ENCODE measurements at places on chromosomes 7 and 10. TPM values are rescaled to one million over a fixed set of nuclear protein-coding genes. Genes with fewer than 3 reads are reported as not detected.

Gene HOXA3
- 0.98 TPM for total RNA-seq

Gene CYP3A7
- not detected for total RNA-seq

Gene DEPP1
- 16.5 TPM for total RNA-seq

Gene CALCR
- not detected for total RNA-seq

Gene ASIC3
- total RNA-seq: 0.10 TPM

Gene SUGCT
- total RNA-seq: 12.4 TPM

DNA sequence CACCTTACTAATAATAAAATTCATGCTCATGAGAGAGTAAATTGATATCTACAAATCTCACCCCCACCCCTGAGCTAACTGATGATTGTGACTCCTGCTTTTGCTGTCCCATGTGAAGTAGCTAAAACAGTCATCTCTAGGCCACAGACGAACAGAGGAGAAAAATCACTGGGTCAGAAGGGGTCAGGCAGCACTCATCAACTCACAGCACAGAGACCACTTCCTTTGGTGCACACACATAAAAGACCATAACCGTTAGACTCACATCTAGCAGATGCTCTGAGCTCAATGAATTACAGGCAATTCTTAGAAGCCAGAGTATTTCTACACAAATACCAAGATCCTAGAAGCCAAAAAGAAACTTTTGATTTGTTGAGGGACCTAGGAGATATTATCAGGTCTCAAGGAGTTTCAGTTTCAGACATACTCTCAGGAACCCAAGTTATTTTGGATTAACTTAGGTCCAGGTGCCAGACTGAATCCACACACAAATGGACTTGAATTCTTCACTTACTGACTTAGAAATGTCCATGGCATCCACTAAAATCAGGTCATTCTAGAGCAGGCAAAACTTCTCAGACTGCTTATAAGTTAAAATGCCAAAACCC lies 65.0 kb upstream of the TES start:
- no peak for DNase-seq

GRCh38 chr10:6411436-6411835 lies 168.6 kb downstream of the PRKCQ start:
- DNase-seq: no peak

GRCh38 chr10:100291356-100291755 lies 4.9 kb upstream of the BLOC1S2 start:
- DNase-seq: no peak

DNA sequence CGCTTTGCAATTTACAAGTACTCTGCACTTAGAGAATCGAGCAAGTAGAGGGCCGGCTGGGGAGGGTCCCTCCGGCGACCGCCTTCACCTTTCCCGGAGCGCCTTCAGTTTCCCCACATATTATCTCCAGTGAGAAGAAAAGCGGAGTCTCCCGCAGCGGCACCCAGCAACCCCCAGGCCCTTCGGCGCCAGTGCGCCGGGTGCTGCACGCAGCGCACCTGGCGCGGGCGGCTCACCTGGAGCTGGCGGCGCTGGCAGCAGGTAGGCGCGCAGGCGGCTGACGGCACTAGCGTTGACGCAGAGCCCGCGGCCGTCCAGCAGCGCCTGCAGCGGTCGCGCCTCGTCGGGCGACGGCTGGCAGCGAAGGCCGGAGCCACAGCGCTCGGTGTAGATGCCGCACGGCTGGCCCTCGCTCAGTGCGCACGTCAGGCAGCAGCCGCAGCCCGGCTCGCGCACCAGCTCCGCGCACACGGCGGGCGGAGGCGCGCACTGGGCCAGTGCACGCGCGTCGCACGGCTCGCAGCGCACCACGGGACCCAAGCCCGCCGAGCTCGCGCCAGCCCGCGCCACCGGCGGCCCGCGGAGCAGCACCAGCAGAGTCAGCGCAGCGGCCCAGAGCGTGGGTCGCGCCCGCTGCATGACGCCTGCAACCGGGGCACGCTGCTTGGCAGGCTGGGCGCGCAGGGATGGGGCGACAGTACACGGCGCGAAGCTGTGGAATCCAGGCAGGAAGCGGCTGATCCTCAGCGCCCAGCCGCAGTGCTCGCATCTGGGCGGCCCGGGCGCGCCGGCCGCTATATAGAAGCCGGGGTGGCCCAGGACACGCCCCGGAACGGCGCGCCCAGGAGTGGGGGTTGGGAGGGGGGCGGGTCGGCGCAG lies at the start of gene IGFBP3:
IGFBP3 (minus strand) TSS at position 771 of the 879 bp plus-strand sequence; CDS start at position 639, 132 bp downstream.
- DNase-seq: peak; percentile 50

DNA sequence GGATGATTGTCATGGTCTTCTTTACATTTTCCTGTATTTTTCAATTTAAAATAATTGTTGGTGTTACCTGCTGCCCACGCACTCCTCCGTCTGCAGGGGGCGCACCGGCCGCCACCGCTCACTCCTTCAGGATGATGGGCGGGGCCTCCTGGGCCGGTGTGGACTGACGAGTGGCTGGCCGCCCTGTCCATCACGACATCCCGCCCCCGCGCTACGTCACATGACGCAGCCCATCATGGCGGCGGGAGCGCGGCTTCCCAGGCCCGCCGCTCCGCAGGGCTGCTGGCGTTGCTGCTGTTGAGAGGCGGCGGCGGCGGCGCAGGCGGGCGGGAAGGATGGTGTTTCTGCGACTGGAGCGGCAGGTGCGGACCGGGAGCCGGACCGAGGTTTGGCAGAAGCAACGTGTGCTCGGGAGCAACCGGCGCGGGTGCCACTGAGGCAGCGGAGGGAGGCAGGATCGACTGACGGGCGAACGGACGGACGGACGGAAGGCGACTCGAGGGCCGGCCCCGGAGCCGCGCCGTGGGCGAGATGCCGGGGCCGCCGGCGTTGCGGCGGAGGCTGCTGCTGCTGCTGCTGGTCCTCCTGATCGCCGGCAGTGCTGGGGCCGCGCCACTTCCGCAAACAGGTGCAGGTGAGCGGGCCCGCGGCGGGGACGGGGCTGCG lies at the start of gene LMTK2:
LMTK2 (plus strand) TSS at position 216 of the 666 bp plus-strand sequence; CDS start at position 532, 316 bp downstream.
- peak; percentile 83 for DNase-seq

DNA sequence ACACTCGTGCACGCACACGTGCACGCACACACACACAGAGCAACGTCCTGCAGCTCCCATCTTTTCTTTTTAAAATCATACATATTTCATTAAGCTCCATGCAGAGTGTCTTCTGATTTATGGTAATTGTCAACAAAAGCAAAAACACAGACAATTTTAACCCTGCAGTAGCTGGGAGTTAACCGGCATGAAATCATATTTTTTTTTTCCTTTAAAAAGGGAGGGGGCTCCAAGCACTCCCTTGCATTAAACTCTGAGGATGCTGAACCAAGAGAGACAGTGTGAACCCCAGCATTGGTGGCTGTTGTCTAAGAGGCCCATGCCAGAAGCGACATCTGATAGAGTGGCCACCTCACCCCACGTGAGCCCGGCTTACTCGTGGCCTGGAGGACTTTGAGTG lies 542.6 kb downstream of the DNAJB6 start:
- no peak for DNase-seq

All from RPMI7951 (cell line).